ENCODE measurements at places on chromosomes 13 and 19.

GRCh38 chr13:38803531-38803930 is 116.7 kb downstream of the FREM2 start:
- no peak for DNase-seq

GRCh38 chr19:31286491-31286890 is 62.7 kb downstream of the TSHZ3 start:
- no peak for DNase-seq

GRCh38 chr13:51643882-51644281 is 59.6 kb downstream of the WDFY2 start:
- peak; percentile 81 for DNase-seq

- DNase-seq = no peak
These were observed 111.4 kb upstream of the SOX1 start for GRCh38 chr13:111955412-111956065.

DNA sequence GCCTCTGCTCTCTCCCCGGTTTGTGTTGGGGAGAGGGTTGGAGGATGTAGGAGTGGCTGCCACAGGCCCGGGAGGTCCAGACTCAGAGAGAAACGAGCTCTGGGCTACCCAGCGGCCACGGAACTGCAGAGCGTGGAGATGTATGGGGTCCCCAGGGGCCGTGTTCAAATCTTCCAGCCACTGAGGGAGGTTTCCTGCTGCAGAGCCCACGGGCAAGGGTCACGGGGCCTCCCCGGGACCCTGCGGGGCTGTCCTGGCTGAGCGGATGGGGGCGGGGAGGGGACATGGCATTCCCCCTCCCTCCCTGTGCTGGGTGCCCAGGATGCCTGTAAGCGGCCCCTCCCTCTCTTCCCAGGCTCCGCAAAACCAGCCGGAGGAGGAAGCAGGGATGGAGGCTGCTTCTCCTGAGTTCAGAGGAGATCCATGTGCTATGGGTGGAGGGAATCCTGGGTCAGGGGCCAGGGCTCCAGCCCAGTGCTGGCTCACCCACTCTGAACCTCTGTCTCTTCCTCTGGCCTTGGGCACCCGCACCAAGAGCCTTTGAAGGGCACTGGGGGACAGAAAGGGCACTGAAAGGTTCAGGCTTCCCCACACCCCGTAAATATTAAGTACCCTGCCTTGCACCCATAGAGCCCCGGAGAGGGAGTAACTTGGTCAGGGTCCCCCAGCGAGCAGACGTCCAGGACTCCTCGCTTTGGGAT is 22.6 kb downstream of the SMIM24 start:
- no peak for DNase-seq

DNA sequence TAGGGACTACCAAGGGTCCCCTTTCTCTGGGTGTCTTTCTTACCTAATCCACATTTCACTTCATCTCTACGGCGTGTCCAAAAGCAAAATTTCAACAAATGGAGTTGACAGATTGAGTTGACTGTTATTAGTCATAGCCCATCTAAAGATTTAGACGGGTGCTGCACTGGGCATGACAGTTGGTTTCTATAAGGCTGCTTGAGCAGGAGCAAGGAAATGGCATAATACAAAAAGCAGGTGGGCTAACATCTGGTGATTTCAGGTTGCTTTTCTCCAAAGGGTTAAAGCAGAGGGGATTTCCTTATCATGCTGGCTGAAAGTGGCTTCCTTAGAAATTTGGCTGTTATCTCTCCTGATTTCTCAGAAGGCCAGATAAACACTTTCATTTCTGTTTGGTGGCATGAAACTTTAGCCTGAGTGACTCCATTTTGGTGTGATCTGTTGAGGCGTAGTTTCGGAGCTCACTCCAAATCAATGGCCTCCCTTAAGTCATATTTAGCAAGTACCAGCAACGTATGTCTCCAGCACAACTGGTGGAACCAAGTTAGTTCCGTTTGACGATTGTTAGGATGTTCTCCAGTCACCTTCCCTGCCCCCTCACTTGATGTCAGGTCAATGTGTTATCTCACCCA is 440.4 kb downstream of the FGF9 start:
- no peak for DNase-seq

DNA sequence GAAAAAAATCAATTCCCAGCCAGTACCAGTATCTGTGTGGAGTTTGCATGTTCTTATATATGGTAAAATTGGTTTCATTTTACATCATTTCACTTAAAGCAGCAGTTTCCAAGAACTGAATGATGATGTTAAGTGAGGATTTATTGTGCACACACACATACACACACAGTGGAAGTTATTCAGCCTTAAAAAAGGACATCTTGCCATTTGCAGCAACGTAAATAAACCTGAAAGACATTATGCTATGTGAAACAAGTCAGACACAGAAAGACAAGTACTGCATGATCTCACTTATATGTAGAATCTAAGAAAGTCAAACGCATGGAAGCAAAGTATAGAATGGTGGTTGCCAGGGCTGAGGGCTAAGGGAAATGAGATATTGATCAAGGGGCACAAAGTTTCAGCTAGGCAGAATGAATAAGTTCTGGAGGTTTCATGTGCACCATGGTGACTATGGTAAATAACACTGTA is 5.3 kb downstream of the SIGLECL1 start:
- DNase-seq = no peak

DNA sequence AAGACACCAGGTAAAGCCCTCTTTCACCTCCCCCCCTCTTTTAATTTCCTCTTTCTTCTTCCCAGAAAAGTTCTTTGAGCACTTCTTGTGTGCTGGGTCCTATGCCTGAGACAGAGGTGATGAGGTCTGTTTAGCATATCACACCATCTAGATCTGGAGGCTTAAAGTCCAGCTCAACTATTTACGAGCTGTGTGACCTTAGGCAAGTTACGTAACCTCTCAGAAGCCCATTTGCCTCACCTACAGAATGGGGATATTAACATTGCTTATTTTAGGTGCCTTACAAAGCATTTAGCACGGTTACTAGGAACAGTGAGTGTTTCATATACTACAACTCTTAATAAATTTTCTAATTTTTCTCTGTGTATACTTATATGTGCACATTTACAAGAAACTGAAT is 47.7 kb downstream of the ADGRE1 start:
- no peak for DNase-seq

GRCh38 chr19:44845286-44845611 is 848 bp upstream of the NECTIN2 start:
- no peak for DNase-seq

DNA sequence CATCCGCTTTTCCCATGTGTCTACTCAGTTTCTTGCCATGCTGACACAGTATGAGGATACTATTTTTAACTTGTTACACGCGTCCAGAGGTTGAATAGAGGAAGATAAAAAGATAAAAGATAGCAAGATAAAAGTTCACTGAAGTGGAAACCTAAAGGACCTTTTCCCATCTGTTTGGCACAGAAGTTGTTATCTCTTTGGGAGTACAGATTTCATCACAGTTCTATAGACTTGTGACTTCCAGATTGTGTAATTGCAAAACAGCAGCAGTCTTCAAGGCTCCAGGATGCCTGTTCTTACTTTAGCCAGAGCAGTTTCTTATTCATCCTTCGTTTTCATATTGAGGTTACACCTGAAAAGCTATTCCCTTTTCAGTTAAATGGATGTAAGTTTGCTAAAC is 369.2 kb downstream of the GPC5 start:
- no peak for DNase-seq

GRCh38 chr13:51679616-51680015 is 95.4 kb downstream of the WDFY2 start:
- no peak for DNase-seq

DNA sequence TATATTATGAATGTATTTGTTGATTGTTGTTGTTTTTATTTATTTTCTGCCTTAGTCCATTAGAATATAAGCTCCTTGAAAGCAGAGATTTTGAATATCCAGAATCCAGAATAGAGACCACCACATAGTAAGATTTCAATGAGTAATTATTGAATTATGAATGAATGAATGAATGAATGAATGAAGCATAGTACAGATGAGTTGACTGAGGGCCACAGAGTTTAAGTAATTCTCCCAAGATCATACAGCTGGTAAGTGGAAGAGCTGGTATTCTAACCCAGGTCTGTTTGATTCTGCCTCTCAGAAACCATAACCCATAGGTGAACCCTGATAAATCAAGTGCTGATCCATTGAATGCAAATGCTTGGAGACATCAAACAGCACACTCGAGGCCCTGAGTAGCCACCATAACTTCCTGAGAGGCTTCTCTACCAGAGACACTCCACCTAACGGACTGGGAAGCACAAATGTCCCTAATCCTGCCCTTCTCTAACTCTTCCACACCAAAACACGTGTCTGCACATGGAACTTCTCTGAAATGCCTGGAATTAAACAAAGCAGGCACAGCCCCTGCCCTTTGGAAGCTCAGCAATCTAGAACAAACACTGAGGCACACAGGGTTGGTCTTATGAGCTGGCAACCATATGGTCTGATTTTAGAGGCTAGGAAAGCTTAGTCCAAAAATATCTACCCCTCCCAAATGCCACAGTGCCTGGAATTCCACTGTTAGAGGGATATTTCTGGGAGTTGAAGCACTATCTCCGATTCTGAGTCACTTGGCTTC is 190.1 kb downstream of the FOXO1 start:
- no peak for DNase-seq

GRCh38 chr13:44089452-44089851 is 209.7 kb downstream of the LACC1 start:
- peak; percentile 53 for DNase-seq

GRCh38 chr13:49308097-49308875 is 60.6 kb downstream of the CDADC1 start:
- DNase-seq = no peak
